ENCODE measurements at places on chromosomes 3 and 15.

DNA sequence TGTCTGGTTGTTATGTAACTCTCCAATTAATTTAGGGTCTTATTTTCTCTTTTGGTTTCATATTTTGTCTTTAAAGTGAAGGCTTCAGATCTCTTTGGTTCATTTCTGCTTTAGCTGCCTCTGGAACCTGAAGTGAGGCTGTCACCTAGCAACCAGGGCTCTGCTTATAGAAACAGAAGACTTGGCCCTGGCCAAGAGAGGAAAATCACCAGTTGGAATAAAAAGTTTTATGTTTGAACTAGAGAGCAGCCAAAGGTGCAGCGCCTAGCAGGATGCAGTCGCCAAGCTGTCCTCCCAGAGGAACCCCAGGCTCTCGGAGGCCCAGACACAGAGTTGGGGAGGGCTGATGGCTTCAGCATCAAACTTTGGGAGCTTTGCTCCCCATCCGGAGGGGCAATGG lies 41.1 kb downstream of the LYZL4 start:
- peak; percentile 21 for DNase-seq

DNA sequence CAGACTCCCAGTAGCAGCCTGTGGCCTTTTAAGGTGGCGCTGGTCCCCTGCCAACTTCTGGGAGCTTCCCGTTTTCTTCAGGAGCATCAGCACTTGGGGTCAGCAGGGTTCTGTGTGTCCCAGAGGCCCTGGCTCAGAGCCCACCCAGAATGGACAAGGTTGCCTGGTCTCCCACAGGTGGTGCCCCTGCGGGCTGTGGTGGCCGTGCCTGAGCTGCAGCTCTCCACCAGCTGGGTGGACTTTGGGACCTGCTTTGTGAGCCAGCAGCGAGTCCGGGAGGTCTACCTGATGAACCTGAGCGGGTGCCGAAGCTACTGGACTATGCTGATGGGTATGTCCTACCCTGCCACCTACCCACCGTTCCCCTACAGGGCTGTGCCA lies 15.5 kb downstream of the ACAA1 start:
- DNase-seq, result peak; percentile 37

DNA sequence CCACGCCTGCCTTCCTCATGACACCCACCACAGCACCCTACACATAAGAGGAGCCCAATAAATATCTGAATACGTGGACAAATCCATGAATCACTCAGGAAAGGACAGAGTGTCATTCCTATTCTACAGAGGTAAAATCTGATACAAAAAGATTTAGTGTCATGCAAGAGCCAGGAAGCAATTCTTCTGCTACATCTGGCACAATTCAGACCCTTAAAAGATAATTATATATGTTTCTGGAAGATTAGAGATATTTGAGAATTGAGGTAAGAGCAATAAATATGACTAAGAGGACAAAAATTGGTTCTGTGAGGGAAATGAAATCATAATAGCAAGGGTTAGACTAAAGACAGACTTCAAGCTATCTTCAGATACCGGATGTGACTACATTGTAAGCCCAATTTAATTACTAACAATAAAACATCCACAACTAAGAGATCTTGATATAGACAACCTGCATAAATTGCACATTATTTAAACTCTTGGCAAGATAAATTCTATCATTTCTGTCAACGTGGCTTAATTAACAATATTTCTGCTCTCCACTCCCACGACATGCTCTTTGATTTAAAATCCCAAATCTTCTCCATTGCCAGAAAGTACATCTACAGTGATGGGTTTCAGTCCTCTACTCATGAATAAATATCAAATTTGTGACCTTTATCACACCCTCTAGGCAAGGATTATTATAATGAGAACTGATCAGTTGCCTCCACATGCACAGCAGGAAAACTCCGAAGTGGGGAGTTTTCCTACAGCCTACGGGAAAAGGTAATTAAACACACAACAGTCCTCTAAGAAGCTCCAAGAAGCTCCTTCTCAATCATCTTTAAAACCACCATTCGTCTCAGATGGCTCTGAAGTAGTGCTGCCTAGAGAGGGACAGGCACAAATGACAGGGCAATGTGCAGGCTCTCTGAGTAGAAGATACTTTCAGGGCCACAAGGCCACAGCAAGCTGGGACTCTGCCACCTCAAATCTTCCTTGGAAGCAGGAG lies 32.6 kb downstream of the MB21D2 start:
- DNase-seq, result no peak

DNA sequence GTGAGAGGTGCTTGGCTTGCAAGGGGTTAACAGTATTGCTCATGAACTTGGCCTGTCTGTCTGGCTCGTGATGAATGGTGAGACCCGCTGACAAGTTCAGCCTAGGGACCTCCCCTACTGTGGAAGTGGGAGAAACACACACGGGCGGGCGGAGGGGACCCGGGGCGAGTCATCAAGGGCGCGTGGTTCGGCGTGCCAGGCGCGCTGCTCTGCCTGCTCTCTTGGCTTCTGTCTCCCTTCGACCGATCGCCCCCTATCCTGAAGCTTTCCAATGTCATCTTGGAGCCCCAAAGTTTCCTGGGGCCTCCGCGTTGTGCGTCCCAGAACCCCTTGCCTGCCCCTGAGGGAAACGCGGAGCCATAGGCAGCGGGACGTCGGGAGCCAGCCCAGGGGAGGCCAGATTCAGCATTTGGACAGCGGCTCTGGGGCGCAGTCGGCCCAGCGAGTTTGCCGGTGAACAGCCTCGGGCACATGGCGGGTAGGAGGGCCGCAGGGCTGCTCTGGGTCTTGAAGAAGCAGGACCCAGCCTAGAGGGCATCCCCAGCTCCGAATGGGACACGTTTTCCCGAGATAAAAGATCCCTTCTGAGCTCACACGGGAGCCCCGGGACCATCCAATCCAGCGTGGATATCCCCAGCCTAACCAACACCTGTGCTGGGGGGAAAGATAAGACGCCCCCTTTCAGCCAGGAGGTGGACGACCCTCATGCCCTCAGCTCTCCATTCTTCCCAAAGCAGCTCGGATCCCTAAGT lies 27.0 kb upstream of the POLG start:
- DNase-seq, result peak; percentile 51

- DNase-seq, result no peak
These were observed 357.5 kb upstream of the UMPS start for GRCh38 chr3:124372775-124373174.

- no peak for DNase-seq
These were observed 188.1 kb downstream of the CHST2 start for GRCh38 chr3:143307613-143308183.

DNA sequence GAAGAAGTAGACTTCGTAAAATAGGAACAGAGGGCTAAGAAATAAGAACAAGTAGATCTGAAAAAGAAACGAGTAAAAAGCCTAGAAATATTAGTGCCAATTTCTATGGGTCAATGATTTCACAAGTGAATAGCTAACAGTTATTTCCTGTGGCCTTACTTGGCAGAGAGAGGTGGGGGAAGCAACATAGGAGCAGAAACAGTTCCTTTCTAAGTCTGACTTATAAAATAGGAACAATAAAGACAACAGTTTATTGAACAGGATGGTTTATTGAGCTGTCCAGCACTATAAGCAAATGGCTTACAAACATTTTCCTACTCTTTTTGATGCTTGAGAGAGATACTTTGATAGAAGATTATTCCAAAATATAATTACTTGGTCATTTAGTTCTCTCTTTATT lies 37.9 kb downstream of the AGTR1 start:
- DNase-seq, result no peak

DNA sequence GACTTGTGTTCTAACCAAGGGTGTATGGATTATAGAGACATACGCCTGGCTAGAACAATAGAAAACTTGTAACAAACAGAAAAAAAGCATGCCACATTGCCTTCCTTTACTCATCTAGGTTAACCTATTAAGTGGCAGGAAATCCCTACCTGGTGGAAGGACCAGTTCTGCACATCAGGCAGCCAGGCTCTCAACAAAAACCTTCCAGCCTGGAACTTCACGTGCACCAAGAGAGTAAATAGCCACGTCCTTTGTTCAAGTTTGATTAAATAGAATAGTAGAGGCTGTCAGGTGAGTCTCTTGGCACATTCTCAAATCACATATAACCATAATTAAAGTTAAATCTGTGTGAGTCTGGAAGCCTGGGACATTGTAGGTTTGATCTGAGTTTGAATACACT lies 85.0 kb upstream of the DPH6 start:
- no peak for DNase-seq
